ENCODE measurements at places on chromosomes 1 and 21.
A peak's percentile ranks its signal among the peaks of the same experiment; 100 is the strongest.

GRCh38 chr1:167273027-167273800, 52.5 kb downstream of the POU2F1 start:
- peak; percentile 26 for DNase-seq

DNA sequence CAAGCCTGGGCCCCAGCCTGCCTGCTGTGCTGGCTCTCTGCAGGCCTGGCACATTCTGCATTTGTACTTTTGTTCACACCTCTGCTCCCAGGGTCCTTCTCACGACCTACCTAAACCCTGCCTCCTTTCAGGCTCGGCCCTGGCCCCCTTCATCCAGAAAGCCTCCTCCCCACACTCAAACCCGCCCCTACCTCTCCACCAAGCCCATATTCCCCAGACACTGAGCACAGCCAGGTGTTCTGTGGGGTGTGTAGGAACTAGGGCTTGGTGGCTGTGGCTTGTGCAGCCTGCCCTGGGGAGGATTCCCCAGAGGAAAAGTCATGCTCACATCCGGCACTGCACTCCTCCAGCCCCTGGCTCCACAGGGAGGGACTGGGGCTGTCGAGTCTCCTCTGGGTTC, 8.2 kb upstream of the MIXL1 start:
- DNase-seq, result no peak

GRCh38 chr1:78649628-78650027, at the start of gene IFI44:
IFI44 (plus strand) TSS chr1:78649831; CDS start chr1:78650196, 365 bp downstream.
- peak; percentile 9 for DNase-seq

GRCh38 chr1:37995751-37996345, 6.0 kb upstream of the SF3A3 start:
- no peak for DNase-seq

- no peak for DNase-seq
These were observed at the start of gene PLA2G4A for GRCh38 chr1:186828611-186829454. PLA2G4A (plus strand) TSS chr1:186828949; CDS start chr1:186854355, 25,406 bp downstream.

- DNase-seq, result no peak
These were observed 2.2 kb downstream of the SOX13 start for GRCh38 chr1:204075139-204075521.

DNA sequence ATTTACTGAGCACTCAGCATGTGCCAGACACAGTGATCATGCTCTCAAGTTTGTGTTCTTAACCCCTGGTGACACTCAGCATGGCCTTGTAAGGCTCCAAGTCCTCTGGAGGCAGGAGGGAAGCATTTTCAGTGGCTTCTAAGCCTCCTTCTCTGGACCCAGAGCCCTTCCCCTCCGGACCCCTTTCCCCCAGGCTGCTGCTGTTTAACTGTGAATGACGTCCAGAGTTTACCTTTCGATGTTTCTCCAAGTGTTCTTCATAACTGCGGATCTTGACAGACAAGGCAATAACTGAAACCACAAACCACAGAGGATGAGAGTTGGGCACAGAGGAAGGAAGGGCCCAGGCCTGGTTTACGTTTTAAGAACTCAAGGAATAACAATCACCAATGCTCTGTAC, 6.5 kb downstream of the MRPS15 start:
- no peak for DNase-seq

DNA sequence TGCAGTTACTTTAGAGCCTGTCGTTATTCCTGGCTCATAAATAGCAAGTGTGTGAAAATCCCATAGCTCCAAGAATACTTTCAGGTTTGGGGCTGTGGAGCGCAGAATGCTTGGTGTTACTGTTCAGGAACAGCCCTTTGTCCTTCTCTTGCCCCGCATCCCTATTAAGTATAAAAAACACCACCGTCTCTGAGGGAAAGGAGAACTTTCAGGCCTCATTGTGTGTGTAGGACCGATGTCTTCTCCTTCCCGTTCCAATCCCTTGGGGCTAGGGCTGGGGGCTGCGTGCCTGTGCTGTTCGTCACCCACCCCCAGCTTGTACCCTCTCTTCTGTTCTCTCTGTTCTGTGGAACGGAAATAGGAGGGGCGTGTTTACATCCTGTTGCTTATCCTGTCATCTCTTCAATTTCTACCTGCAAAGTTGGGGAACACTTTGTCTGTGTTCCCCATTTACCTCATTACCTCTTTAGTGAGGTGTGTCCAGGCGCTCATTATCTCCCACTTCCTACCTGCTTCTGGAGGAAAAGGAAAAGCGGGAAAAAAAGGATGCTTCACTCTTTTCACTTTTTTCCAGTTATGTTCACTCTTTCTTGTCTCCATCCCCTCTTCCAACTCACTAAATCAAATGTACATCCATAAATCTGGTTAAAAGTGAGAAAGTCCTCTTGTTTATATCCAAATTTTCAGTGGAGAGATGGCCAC, 788 bp upstream of the TXNIP start:
- no peak for DNase-seq

- no peak for DNase-seq
These were observed 12.6 kb downstream of the SLC45A1 start for GRCh38 chr1:8330271-8331125.

DNA sequence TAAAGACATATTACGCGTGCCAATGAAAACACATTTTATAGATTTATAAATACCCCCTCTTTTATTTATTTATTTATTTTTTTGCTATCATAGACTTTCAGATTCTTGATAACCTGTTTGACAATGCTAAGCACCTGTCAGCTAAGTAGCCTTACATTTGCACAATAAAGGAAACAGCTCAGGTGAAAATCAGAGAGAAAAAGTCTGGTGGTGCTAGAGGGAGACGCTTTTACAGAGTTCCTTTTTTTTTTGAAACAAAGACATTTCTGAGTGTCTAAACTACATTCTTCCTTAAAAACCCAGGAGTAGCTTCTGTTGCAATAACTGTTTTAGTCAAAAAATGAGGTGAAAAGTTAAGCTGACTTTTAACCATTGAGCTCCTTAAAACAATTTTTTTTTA, 1611.6 kb downstream of the NCAM2 start:
- DNase-seq, result no peak

DNA sequence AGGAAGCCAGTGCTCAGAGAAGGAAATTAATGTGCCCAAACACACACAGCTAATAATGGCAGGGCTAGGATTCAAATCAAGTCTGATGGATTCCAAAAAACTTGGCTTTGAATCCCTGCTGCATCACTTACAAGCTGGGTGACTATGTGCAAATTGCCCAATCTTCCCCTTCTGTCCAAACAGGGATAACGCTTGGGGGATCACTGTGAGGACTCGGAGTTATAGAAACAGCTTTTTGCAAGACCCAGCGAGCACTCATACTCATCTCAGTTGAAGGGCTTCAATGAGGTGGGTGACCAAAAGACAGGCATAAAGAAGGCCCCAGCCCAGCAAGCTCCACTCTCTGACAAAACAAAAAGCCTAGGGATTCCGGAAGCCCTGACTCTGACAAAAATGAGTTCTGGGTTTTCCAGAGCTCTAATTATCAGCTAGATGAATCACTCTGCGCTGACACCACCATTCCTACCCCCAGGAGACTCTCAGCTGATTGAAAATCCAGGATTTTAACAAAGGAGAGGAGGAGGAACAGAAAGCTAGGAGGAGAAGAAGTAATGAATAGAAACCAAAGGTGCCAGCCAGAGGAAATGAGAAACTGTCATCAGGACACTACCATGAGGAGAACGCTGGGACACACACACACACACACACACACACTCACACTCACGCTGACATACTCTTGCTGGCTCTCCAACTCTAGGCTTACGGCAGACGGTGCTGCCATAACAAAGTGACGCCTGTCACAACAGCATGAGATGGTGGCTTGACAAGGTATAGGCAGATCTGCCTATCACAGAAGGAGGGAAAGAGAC, 1.6 kb upstream of the STK40 start:
- DNase-seq, result no peak

DNA sequence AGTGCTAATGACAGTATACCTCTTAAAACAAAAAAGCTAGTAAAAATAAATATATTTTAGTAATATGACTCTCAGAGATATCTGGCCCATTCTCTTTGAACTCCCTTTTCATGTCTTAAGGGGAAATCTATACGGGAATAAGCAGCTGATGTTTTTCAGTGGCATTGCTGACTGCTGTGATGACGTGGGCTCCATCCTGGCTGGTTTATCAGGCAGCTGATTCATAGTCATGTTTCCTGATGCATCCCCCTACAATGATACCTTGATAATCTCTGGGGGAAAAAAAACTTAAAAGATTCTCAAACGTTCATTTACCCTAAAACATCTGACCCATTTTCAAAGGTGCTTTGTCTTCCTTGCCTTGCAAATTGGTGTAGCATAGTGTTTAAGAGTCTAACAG, 53.8 kb downstream of the ABCA4 start:
- DNase-seq, result no peak

DNA sequence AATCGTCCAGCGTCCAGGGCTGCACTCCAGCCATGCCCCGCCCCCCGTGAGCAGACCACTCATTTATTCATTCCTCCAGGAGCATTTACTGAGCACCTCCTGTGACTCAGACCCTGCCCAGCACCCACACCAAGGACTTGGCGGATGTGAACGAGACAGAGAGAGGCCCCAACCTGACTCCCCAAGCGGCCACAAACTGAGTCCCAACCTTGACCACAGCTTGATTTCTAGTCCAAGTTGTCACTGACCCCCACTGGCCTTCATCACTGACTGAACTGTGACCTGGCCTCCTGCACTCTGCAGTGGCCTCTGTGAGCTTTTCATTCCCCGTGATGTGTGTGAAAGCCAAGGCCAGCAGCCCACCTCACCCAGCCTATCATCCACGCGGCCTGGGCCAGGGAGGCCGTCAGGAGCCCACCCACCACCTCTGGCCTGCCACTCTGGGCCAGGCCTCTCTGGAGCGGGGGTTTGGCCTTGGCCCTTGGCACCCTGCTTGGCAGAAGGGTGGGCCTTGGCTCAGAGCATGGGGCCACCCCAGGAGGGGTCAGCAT, 19.3 kb upstream of the RUNX3 start:
- no peak for DNase-seq

- DNase-seq, result no peak
These were observed 5.7 kb upstream of the KCNE1 start for GRCh38 chr21:34517491-34518245.

- DNase-seq, result no peak
These were observed 103.5 kb upstream of the CD55 start for GRCh38 chr1:207217778-207218511.

- no peak for DNase-seq
These were observed 7.4 kb upstream of the DEGS1 start for GRCh38 chr1:224175617-224176016.

DNA sequence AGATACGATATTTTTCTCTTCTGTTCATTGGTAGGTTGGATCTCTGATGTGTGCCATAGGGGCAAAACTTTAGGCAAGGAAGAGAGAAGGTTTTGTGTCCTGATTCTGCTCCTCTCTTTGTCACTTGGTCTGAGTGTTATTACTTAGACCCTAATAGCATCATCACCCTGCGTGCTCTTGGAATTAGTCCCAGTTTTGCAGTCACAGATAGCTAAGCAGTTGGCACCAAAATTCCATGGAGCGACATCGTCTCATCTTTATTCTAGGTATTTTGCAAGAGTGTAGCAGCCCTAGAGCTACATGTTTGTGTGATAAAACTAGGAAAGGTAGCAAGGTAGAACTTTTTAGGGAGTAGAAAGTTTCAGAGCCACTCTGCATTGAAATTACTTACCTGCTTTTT, 23.8 kb downstream of the PIP5K1A start:
- no peak for DNase-seq

GRCh38 chr1:228969953-228970800, 234.9 kb downstream of the RHOU start:
- DNase-seq, result no peak

- no peak for DNase-seq
These were observed 5.2 kb downstream of the AGMAT start for GRCh38 chr1:15579683-15580047.

- DNase-seq, result no peak
These were observed 581.1 kb downstream of the KCNT2 start for GRCh38 chr1:196027127-196027526.

DNA sequence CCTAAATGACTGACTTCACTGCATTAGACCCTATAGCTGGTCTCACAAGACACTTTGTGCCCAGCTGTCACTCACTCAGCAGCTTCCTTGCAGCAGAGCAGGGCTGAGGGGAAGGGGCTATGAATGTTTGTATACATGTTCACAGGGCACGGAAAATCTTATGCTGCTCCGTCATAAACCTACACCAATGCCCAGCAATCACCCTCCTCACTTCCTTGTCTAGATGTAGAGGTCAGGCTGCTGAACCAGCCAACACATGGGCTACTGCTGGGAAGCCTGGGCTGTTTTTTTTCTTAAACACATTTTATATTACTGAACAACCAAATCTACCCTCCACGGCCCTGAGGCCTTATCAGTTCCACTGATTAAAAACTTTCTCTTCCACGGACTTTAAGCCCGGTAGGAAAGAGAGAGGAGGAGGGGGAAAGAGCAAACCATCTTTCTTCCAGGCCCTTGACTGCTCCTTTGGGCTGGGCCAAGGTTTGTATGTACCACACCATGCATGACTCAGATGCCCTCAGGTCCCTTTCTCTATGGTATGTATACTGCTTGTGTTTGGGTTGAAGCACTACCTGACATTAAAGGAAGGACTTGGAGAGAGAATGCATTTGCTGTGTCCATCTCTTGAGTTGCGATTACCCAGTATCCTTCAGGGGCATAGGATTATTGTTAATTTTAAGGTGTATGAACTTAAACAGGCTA, 12.7 kb downstream of the MTFR1L start:
- no peak for DNase-seq

GRCh38 chr1:182404781-182405180, 4.3 kb upstream of the TEDDM1 start:
- DNase-seq, result no peak

GRCh38 chr1:8097908-8098307, 71.8 kb upstream of the ERRFI1 start:
- DNase-seq, result no peak

GRCh38 chr1:55143684-55144083, 71.5 kb downstream of the USP24 start:
- no peak for DNase-seq

DNA sequence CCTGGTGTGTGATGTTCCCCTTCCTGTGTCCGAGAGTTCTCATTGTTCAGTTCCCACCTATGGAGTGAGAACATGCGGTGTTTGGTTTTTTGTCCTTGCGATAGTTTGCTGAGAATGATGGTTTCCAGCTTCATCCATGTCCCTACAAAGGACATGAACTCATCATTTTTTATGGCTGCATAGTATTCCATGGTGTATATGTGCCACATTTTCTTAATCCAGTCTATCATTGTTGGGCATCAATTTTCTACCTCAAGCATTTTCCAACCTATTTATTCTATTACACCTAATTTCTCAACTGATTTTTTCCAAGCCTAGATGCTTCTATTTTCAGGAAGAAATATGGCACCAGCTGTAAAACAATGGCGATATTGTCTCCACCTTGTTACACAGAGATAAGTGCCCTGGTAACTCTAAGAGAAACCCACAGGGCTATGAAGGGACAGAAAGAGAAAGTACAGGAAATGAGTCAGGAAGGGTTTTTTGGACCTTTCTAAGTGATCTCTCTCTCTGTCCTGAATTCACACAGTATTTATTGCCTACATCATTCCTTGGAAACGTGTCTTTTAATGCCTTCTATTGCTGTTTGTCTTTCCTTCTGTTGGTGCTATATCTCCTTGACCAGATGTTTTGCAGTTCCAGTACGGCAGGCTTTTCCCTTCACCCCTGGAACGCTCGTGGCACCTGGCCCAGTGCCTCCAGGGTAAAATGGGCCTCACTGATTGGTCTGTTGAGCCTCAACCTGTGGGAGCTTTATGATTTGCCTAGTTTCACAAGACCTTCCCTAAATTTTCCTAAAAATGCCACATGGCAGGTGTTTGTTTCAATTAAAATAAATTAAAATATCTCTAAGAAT, 14.6 kb upstream of the JAK1 start:
- no peak for DNase-seq

Measured in AG04449 (cell line).